ENCODE measurements at places on chromosomes 1 and 21. TPM values are rescaled to one million over a fixed set of nuclear protein-coding genes. Genes with fewer than 3 reads are reported as not detected.

Gene TRIM67
- not detected for total RNA-seq

Gene ARTN
- under 0.01 TPM for total RNA-seq

Gene ANXA9
- 0.13 TPM for total RNA-seq

Gene GJC2
- total RNA-seq = 4.6 TPM

Gene ADAM30
- 0.16 TPM for total RNA-seq

Gene CFAP74
- total RNA-seq = not detected

Gene C8B
- not detected for total RNA-seq

Gene PARP1
- total RNA-seq = 78.3 TPM

Gene LRIG2
- total RNA-seq = 9.0 TPM

Gene C1orf35
- 7.6 TPM for total RNA-seq

Gene CZIB
- total RNA-seq = 70.1 TPM

Gene APCS
- not detected for total RNA-seq

Gene SMIM11
- 1.6 TPM for total RNA-seq

Gene MYOC
- total RNA-seq = 0.13 TPM

Gene EDARADD
- 0.48 TPM for total RNA-seq

Gene C1QA
- total RNA-seq = not detected

Gene OR2T29
- not detected for total RNA-seq

Gene KRTAP12-2
- not detected for total RNA-seq

Gene DDR2
- 94.2 TPM for total RNA-seq

Gene SLC44A3
- total RNA-seq = not detected

Gene CFAP141
- total RNA-seq = not detected

Gene HORMAD1
- total RNA-seq = not detected

Gene VANGL2
- total RNA-seq = 2.6 TPM

Gene ERICH3
- total RNA-seq = not detected

Gene BRDT
- not detected for total RNA-seq

Gene IQGAP3
- 22.8 TPM for total RNA-seq

Gene TLR5
- 0.08 TPM for total RNA-seq

Gene SH2D2A
- total RNA-seq = 2.1 TPM

Gene RBP7
- not detected for total RNA-seq

Gene PTGER3
- total RNA-seq = 0.39 TPM

Gene S100A3
- 7.1 TPM for total RNA-seq

Gene CFHR1
- total RNA-seq = not detected

Gene UMODL1
- total RNA-seq = not detected

Gene KCNA3
- 0.64 TPM for total RNA-seq

Gene BNIPL
- 0.13 TPM for total RNA-seq

Gene FCRL6
- not detected for total RNA-seq

Gene CLDN19
- not detected for total RNA-seq

Gene GBP7
- not detected for total RNA-seq

Gene TCHHL1
- not detected for total RNA-seq

Gene CD1B
- not detected for total RNA-seq

Gene TBX19
- 0.26 TPM for total RNA-seq

Gene PTPRC
- total RNA-seq = not detected

Gene MTF2
- 14.8 TPM for total RNA-seq

Gene KCNE1
- total RNA-seq = not detected

Gene SLFNL1
- 1.4 TPM for total RNA-seq

Gene C1orf87
- total RNA-seq = 1.0 TPM

Gene NUAK2
- total RNA-seq = 13.1 TPM

Gene NR1I3
- total RNA-seq = not detected

Gene NUP210L
- total RNA-seq = not detected

Gene OR2T3
- not detected for total RNA-seq

Gene RPS27
- 3,794 TPM for total RNA-seq

Gene DNASE2B
- total RNA-seq = not detected

Gene BMP8A
- total RNA-seq = 0.40 TPM

Gene CELSR2
- 1.8 TPM for total RNA-seq

Gene HMCN1
- total RNA-seq = 6.9 TPM

Gene RCSD1
- total RNA-seq = 0.39 TPM

All from epithelial cell of alveolus of lung (primary cell).